Activated CD8-positive, alpha-beta memory T cell treated with anti-CD3 and anti-CD28 coated beads, Interleukin-2, amount 50 U/mL, for 48 hours (primary cell): ENCODE measurements at places on chromosomes 5 and 9.

- no peak for DNase-seq
These were observed 35.6 kb downstream of the NIM1K start for GRCh38 chr5:43227655-43228054.

DNA sequence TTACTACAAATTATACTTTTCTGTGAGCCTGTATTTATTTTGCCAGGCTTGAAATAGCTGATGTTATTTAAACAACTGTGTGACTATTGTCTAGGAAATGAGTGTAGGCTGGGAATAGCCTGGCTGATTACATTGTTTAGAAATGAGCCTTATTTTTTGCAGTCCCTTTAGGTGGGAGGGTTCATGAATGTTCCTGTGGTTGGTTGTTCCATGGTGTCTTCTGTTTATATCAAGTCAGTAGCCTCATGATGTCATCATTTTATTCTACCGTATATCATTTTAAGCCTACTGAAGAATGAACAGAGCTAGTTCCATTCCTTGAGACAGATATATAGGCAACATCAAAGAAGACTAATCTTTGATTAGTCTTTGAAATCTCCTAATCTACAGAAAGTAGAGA is 53.1 kb downstream of the MAP1B start:
- no peak for DNase-seq

GRCh38 chr5:111238431-111239225 is 14.4 kb downstream of the CAMK4 start:
- no peak for DNase-seq

GRCh38 chr5:172374783-172375182 is 79.5 kb downstream of the SH3PXD2B start:
- DNase-seq: no peak

GRCh38 chr9:72773570-72773969 is 179.3 kb downstream of the ALDH1A1 start:
- DNase-seq: no peak

- DNase-seq: no peak
These were observed 214.1 kb downstream of the HSPA4 start for GRCh38 chr5:133265720-133266526.

- no peak for DNase-seq
These were observed 2.6 kb downstream of the AJM1 start for GRCh38 chr9:136844761-136845464.

GRCh38 chr9:69976152-69976551 is 67.5 kb upstream of the MAMDC2 start:
- no peak for DNase-seq

- no peak for DNase-seq
These were observed 115.0 kb upstream of the MEF2C start for GRCh38 chr5:88997937-88998336.

DNA sequence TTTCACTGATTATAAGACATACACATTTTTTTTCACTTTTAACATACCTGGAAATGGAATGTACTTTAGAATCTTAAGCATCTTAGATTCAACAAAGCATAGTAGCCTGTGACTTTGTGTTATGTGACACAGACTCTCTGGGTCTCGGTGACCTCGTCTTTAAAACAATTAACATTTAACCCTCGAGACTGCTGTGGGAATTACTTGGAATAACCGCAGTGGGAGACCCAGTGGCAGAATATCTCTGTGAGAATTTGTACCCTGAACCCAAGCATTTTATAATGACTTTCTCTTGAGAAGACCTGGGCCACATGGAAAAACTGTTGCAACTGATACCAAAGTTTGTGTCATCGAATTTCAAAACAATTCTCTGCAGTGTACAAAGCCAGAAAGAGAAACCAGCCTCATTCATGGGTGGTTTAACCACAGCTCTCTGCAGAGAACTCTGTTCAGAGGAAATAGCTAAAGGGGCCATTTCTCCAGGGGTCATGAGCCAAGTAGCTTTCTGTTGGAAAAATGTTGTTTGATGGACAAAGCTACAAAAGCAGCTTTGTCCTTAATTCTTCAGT is 10.0 kb upstream of the RETREG1 start:
- no peak for DNase-seq

GRCh38 chr9:69937833-69938535 is 105.7 kb upstream of the MAMDC2 start:
- no peak for DNase-seq

GRCh38 chr5:93915142-93915553 is 173.7 kb upstream of the POU5F2 start:
- no peak for DNase-seq

- DNase-seq: no peak
These were observed 22.1 kb upstream of the STXBP1 start for GRCh38 chr9:127589955-127590370.

GRCh38 chr5:172144291-172144815 is 43.7 kb downstream of the STK10 start:
- DNase-seq: no peak

GRCh38 chr9:135562235-135562745 is 734 bp downstream of the PAEP start:
- no peak for DNase-seq

- no peak for DNase-seq
These were observed 380 bp downstream of the OR1J1 start for GRCh38 chr9:122477346-122477745.

DNA sequence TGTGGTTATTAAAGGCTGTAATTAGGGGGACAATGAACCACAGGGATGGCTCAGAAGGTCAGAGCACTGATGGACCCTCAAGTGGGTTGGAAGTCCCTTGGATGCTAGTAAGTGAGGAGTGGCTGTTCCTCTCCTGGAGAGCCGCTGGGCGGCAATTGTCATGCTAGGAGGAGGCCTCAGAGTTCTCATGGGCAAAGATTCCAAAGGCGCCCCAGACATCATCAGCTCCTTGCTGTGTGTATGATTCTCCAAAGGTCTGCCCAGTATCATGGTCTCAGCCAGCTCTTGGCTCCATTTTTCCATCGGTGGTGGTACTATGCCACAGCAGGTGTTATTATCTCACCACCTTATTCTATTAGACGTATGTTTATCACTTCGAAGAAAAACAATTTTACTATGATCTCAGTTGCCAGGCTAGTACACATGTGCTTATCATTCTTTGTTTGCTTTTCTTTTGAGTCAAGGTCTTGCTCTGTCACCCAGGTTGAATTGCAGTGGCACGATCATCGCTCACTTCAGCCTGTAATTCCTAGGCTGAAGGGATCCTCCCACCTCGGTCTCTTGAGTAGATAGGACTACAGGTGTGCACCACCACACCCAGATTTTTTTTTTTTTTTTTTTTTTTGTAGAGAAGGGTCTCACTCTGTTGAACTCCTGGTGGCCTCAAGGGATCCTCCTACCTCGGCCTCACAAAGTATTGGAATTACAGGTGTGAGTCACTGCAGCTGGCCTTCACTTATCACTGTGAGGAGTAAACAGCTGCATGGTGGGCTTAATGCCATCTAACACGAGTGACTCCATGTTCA is 46.8 kb downstream of the EXOSC2 start:
- no peak for DNase-seq

GRCh38 chr5:159936686-159937329 is 20.5 kb downstream of the ADRA1B start:
- no peak for DNase-seq

- no peak for DNase-seq
These were observed 177.4 kb downstream of the SLC28A3 start for GRCh38 chr9:84163052-84163650.

DNA sequence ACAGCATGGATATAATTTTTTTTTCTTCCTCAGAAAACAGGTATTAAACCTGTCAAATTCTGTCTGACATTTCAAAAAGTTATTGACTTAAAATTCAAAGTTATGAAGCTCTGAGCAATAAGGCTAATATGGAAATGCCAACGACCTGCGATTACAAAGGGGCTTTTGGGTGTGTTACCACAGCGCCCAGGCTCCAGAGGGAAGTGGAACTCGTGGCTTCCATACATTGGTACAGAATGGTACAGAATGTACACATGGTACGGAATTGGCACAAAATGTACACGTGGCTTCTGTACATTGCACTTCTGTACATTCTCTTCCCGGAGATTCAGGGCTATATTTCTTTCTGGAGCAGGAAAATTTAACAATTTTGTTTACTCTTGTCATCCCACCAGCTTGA is 225.1 kb upstream of the TBCA start:
- no peak for DNase-seq

DNA sequence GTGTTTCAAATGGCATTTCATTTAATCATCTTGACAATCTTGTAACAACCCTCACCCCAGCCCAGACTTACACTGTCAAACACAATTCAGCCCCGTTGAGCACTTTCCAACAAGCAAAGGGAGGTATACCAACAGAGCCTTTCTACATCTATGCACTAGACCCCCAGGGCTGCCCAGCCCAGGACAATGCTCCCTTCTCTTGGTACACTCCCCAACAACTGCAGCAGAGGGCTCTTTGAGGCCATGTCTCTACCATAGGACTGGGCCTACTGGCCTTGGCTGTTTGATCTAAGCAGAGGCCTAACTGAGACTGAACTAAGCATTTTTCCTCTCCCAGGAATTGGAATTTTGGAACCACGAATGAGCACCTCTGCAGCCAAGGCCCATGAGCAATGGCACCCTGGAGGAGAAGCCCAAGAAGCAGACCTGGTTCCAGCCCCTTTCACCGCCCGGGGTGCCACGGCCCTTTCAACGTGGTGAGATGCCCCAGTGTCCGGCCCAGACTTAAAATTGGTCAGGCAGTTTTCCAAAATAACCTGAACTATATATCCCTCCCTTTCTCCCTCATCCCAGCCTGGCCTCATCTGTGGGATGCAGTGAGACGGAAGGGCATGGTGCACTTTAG is 43.6 kb downstream of the B4GALT1 start:
- DNase-seq: no peak

DNA sequence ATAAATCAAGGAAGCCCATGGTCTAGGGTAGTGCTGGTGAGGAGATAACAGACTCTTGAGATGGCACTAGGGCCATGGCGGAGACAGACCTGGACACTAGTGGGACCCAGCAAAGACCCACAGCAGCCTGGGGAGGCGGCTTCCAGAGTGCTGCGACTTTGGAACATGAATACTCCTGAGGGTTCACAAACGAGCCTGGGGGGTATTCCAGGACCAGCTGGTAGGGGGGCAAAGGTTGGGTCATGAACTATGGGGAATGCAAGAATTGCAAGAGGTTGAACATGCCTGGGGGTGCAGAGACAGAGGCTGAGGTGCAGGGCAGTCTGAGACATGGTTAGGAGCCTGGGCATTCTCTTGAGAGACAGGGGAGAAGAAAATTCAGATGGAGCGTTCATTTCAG is 43.8 kb upstream of the SPTLC1 start:
- no peak for DNase-seq

- no peak for DNase-seq
These were observed 630.1 kb upstream of the KLF4 start for GRCh38 chr9:108119530-108120113.

DNA sequence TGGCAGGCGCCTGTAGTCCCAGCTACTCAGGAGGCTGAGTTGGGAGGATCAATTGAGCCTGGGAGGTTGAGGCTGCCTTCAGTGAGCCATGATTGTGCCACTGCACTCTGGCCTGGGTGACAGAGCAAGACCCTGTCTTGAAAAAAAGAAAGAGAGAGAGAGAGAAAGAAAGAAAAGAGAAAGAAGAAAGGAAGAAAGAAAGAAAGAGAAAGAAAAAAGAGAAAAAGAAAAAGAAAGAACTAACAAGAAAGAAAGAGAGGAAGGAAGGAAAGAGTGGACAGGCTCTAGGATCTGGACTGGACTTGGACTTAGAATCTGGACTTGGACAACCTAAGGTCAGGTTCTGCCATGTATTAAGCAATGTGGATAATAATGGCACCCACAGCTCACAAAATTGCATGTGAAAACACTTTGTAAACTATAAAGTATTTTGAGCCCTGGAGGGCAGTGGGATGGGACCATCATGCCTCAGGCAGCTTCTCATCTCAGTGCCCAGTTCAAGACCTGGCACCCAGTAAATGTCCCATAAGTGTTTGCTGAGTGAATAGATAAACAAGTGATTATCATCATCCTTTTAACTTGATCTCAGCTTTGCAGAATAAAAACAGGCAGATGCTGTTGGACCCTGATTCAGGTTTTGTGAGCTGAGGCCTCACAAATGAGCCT is 12.8 kb upstream of the PHF19 start:
- no peak for DNase-seq

DNA sequence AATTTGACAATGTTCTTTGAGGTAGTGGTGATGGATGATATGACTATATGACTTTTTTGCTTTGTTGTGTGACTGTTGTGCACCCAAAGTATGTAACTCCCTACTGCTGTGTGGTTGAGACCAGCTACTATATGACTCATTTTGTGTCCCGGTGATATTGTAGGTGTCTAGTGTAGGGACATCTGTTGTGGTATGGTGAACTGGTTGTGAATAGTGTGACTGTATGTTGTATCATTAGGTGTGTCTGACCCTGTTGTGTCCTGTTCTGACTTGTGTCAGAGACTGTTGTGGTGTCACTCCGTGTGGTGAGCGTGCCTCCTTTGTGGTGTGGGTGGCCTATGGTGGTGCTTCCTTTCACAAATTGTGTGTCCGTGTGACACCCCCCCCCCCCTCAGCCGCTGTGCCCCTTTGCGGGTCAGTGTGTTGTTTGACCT is 11.2 kb upstream of the CXXC5 start:
- no peak for DNase-seq

GRCh38 chr5:392431-392988 is 50.5 kb upstream of the EXOC3 start:
- peak; percentile 85 for DNase-seq

DNA sequence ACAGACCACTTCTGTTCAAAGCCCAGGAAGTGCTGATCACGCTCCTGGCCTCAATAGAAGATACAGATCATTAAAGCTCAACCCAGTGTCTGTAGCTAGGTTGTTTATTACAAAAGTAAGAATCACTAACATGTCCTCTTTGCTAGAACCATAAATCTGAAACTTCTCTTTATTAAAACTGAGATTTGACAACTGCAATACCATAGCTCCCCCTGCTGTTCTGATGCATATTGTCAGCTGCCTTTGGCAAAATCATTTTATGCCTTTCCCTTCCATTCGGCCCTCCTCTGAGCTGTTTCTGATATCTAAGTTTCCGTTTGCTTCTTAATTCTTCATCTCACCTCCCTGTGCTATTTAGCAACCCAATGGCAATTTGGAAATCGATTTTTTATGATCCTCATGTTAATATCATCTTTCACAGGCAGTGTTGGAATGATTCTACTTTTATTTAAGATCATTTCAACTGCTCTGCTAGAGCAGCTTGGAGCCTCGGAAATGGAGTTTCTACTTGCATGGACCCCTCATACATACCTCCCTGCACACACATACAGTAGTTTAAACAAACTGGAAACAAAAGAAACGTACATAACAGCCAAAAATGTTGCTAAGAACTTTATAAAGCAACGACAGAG is 998.8 kb downstream of the MAT2B start:
- no peak for DNase-seq

DNA sequence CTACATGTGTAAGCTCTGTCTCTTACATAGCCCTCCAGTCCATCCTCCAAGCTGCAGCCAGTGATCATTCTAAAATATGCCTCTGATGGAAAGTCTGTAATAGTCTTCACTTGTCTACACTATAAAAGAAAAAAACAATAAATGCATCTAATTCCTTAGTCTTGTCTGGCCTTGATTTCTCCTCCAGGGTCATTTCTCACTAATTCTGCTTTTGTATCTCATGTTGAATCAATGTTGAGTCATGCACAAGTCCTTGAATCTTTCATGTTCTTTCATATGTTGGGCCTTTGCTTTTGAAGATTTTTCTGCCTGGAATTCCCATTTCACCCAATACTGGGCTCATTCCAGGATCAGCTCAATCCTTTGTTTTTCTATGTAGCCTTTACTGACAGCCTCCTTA is 121.1 kb upstream of the TRIM32 start:
- DNase-seq: no peak

- no peak for DNase-seq
These were observed 45.0 kb upstream of the PRSS3 start for GRCh38 chr9:33750307-33750838.

GRCh38 chr5:76901522-76901921 is 51.3 kb upstream of the CRHBP start:
- no peak for DNase-seq

- no peak for DNase-seq
These were observed 26.1 kb downstream of the PLPPR1 start for GRCh38 chr9:101054657-101055056.
